ENCODE measurements at places on chromosomes 12 and 14.

DNA sequence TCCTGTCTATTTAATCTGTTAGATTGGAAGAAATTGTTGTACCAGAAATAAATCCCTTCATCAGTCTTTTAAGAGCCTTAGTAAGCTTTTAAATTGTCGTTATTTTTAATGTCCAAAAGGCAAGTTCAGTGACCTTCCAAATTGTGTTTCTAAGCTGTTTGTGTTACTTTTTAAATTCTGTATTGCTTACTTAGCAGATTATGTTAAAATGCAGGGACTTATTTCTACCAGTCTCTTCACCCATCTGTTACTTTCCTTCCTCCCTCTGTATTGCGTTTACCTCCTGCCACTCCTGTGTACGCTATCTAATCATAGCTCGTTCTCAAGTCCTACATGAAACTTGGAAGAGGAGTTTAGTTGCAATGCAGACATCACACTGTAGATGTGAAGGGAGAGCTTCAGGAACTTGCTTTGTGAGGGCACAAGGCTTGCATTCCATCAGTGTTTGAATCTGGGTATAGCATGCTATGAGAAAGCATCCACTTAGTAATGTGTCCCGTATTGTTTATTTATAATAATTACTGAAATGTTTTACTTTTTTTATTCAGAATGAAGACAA, 406.5 kb upstream of the RGS6 start:
- DNase-seq, result no peak

GRCh38 chr14:72518809-72519377, 375.0 kb downstream of the DPF3 start:
- no peak for DNase-seq

GRCh38 chr12:120719496-120720233, 6.0 kb upstream of the ACADS start:
- DNase-seq, result no peak

- peak; percentile 90 for DNase-seq
These were observed 157.9 kb downstream of the ZNF664 start for GRCh38 chr12:124130691-124131591.

GRCh38 chr12:52992699-52993557, 13.3 kb upstream of the EIF4B start:
- DNase-seq, result no peak

GRCh38 chr14:57464008-57464730, 29.5 kb downstream of the CCDC198 start:
- no peak for DNase-seq

GRCh38 chr14:38122241-38122640, 85.5 kb upstream of the SSTR1 start:
- no peak for DNase-seq

- no peak for DNase-seq
These were observed 1.1 kb downstream of the BTBD6 start for GRCh38 chr14:105249182-105250007.

GRCh38 chr14:83575301-83575700, 1954.6 kb upstream of the FLRT2 start:
- DNase-seq, result no peak

- DNase-seq, result no peak
These were observed 89.5 kb downstream of the GRIN2B start for GRCh38 chr12:13891902-13892301.

GRCh38 chr12:70576341-70577282, 60.6 kb downstream of the PTPRB start:
- DNase-seq, result peak; percentile 60

GRCh38 chr14:85852906-85853305, 323.0 kb downstream of the FLRT2 start:
- DNase-seq, result no peak

GRCh38 chr14:86838363-86838762, 1154.6 kb downstream of the GALC start:
- no peak for DNase-seq

DNA sequence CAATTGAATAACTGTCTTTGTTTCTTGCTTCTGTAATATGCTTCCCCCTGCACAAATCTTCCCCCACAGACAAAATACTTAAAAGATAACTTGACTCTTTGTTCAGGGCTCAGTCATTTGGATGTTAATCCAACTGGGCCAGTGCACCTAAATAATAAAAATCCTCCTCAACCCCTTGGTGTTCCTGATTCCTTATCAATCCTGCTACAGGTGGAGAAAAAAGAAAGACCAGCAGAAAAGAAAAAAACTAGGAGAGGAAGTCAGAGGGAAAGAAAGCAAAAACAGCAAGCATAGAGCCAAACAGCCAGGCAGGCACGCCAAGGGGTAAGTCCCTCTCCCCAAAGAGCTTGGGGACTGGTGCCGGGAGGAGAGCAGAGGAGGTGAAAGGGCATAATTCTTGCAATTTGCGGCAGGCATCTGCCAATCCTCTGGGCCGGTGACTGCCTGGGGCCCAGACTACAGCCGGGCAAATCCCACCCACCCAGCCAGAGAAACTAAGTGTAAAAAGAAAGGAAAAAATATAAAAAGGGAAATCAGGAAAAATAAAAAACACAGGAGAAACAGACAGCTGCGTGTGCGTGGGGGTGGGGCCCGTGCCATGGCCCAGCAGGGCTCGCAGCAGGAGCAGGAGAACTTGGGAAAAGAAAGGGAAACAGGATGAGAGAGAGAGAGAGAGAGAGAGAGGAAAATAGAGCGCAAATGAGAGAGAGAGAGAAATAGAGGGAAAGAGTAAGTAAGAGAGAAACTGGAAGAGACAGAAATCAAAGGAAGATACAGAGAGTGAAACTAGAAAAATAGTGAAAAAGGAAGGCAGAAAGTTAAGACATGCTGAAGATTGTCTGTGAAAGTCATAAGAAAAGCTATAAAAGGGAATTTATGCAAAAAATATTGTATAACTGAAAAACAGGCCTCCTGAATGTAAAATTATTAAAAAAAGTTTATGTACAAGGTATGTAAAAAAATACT, 21.4 kb downstream of the KLRK1 start:
- DNase-seq, result no peak

- DNase-seq, result no peak
These were observed 430.3 kb downstream of the RAD51B start for GRCh38 chr14:68249661-68250451.

DNA sequence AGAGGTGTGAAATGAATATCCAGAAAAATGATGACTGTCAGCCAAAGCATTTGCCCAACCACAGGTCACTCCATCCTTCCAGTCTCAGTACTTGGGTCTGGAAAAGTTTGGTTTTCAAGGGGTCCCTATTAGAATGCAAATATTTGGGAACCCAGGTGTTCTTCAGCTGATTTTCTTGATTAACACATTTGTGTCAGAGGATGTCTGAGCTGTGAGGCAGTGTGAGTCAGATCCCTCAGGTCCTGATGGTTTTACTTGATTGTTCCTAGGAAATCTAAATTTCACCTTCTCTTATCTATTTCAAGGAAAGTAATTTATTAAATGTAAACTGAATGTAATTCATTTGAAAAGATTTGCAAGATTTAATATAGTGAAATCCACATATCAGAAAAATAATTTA, 71.5 kb downstream of the SSPN start:
- no peak for DNase-seq

DNA sequence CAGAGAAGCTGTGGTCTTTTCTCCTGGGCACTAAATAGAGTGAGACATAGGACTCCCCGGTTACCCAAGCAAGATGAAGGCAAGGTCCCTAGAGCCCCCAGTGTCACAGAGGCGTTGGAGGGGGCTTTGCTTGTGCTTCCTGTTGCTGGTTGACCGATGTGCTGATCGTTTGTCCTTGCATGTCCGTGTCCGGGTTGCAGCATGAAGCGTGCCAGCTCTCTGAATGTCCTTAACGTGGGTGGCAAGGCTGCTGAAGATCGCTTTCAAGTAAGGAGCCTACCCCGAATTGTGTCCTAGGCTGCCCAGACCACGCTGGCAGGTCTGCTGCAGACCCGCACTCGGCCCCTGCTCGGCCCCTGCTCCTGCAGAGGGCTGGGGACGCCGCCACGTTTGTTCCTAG, 23.1 kb downstream of the XRCC3 start:
- DNase-seq, result no peak

DNA sequence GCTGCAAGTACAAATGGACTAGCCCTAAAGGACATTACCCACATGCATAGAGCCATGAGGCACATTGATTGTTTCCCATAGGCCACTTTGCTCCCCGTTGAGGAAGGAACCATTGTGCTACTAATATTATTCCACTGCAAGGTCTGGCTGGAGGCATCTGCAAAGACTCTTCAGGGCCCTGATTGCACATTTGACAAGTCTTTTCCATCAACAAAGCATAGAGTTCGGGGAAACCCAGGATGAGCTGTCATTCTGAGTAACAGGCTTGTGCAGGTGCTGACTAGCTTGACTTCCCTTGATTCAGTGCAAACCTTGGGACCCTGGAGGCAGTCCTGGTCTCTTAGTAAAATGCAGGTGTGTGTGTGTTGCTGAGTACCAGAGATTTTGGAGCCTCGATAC, 73.8 kb downstream of the SUSD6 start:
- DNase-seq, result no peak

DNA sequence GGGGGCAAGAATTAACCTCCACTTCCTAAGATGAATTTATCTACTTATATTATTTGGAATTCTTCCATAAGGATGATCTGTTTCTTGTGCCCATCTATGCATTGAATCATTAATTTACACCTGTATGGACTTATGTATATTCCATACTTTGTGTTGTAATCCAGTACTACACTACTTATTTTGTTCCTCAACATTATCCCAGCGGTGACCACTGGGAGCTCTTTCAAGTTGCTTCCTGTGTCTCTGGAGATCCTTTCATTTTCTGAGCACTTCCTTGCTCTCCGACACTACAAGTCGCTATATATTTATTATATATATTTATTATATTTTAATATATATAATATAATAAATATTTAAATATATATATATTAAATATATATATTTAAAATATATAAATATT, 54.9 kb upstream of the SCN8A start:
- no peak for DNase-seq

DNA sequence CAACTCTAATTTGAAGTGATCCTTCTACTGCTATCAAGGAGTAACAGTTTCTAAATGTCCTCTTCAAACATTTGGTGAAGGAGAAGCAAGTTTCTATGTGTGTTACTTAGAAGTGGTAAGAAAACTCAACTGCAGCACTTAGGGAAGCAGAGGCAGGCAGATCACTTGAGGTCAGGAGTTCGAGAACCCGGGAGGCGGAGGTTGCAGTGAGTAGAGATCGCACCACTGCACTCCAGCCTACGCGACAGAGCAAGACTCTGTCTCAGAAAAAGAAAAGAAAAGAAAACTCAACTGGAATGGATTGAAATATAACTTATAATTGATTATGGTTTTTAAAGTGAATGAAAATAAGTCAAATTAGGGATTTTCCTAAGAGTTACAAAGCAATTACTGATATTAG, 169.7 kb upstream of the ATP2B1 start:
- no peak for DNase-seq

DNA sequence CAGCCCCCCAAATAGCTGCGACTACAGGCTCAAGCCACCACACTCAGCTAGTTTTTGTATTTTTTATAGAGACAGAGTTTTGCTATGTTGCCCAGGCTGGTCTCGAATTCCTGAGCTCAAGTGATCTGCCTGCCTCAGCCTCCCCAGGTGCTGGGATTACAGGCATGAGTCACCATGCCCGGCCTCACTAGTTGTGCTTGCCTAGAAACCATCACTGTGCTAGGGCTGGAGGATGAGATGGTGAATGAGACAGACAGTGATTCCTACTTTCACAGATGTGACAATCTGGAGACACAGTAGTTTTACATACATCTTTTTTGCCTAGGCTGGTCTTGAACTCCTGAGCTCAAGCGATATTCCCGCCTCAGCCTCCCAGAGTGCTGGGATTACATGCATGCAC, 7.5 kb upstream of the MSI1 start:
- no peak for DNase-seq

GRCh38 chr14:57652769-57653168, 159.1 kb upstream of the CCDC198 start:
- no peak for DNase-seq

- no peak for DNase-seq
These were observed 972.2 kb upstream of the TMEM132C start for GRCh38 chr12:127294651-127295210.

DNA sequence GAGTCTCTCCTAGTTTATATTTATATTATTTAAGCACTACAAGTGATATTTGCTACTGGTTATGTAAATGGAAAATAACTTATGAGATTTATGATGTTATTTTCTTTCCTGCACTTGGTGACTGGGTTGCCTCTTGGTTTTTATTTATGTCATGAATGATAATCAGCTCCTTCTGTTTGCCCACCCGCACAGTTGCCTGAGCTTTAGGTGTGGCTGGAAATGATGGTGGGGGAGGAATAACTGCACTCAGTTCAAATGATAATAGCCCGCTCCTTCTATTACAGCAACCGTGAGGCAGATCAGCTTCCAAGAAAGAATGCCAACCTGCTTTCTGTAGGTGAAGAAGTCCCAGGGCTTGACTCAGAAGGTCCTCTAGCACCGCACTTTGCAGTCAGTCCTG, 190.2 kb upstream of the CAND1 start:
- no peak for DNase-seq

DNA sequence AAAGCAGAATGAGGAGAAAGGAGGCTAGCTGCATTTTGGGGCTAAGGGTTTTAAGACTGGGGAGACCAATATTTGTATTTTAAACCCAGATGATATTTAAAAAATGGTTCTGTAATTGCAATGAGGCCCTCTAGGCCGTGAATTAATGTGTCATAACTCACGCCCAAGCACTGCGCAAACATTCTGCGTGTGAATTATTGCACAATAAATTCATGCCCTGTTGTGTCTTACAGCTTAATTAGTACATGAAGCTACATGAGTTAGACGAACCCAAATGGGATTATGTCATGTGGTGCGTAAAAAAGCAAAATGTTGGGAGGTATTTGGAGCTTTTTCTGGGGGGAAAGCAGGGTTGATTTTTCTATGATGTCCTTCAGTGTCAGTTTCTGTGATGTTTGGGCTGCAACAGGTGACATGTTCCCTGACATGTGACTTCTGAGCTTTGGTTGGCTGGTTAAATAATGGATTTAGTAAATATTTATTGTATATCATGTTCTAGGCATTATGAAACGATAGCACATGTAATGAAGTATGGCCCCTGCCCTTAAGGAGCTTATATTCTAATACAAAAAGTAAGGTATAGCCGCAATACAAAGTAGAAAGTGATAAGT, 30.4 kb upstream of the CISTR start:
- no peak for DNase-seq

DNA sequence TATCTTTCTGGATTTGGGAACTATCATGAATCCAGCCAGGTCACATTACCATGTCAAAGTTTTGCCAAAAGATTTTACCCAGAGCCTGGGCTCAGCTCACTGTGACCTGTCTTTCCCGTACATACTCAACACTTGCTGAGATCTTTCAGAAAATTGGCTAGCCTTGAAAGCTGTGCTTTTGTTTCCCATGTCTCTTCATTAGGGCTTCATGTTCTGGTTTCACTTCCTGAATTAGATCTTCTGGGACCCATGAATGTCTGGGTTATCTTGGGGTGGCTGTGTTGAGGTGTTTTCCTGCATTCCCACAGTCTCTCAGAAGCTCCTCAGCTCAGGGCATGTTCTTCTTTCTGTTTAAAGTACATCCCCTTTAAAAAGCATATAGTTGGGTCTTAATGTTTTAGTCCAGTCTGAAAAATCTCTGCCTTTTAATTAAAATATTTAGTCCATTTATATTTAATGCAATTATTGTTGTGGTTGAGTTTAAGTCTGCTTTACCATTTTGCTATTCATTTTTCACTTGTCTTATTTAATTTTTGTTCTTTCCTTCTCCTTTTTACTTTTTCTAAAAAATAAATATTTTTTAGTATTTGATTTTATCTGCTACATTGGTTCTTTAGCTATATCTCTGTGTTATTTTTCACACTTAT, 242.7 kb downstream of the VRK1 start:
- DNase-seq, result no peak

- DNase-seq, result peak; percentile 60
These were observed 82.6 kb upstream of the PTPRB start for GRCh38 chr12:70719672-70720420.

GRCh38 chr12:19222558-19222957, 93.0 kb downstream of the PLEKHA5 start:
- DNase-seq, result no peak

Measured in SHP77 (cell line).